ENCODE measurements at places on chromosomes 2 and 18. TPM values are rescaled to one million over a fixed set of nuclear protein-coding genes. Genes with fewer than 3 reads are reported as not detected.

- no peak for DNase-seq
Observed at GRCh38 chr18:66674286-66674685, 70.4 kb upstream of the CDH19 start.

- DNase-seq = no peak
Observed at GRCh38 chr2:202133200-202133908, 60.3 kb downstream of the KIAA2012 start.

GRCh38 chr2:128986867-128987268 lies 668.2 kb upstream of the HS6ST1 start:
- DNase-seq = no peak

DNA sequence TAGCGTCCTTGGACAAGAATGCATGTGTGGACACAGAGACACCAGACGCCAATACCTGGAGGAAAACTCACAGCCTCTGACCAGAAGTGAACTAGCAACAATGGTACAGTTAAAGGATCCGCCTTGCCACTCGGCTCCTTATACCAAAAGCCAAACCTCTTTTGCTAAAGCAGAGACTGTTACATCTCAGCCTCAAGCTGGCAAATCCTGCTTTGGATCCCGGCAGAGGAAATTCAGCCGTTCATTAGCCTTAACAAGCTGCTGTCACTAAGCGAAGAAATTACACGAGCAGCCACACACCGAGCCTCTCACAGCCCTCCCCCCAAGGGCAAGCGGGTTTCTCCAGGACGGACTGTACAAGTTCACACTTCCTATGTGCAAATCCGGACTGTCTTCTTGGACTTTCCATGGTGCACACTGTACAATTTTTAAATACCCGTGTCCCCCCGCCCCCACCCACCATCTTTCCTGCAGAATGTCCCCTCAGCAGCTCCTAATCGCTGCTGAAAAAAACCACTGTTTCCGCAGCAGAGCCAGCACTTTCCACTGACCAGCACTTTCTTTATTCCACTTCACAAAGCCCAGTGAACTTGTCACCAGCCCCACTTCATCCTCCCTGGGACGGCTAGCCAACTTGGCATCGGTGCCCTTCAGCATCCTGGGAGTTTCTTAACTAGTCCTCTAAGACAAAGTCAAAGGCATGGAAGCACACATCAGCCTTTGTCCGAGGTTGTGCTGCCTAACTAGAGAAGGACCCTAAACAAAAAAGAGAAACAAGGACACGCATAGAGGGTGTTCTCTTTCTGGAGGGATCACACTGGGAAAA lies 1.5 kb downstream of the KLF7 start:
- DNase-seq = no peak

- DNase-seq = no peak
Observed at GRCh38 chr18:3002732-3003131, 10.2 kb downstream of the LPIN2 start.

DNA sequence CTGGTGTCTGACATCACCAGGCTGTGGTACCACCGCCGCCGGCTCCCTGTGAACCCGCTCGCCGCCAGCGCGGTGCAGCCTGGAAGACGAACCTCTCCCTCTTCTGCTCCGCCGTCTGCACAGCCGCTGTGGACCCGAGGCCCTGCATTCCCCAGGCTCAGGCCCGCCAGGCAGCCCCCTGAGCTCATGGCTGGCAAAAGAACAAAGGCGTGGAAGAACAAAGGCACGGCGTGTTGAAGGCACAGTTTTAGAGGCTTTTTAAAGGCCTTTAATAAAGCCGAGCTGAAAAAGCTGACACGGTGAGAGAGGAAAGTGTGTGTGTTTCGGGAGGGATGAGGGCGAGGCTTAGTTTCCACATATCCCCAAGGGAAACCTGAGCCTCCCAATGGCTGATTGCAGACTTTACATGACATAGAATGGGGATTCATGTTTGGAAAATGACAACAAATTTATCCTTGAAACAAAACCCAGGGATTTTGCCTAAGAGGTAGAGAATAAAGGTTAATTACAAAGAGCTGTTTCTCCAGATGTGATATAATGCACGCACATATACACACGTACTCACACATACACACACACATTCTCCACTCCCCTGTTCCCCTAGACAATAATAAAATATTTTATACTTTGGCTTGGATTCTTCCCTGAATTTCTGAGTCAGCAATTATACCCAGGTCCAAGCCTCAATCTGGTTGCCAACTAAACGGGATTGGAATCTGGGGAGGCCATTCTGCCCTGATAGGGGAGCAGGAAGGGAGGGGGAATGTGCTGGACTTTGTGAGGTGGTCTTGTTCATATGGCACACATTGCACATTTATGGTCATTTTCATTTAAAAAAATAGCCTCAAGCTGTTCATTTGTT lies 39.7 kb downstream of the RFX8 start:
- DNase-seq = no peak

DNA sequence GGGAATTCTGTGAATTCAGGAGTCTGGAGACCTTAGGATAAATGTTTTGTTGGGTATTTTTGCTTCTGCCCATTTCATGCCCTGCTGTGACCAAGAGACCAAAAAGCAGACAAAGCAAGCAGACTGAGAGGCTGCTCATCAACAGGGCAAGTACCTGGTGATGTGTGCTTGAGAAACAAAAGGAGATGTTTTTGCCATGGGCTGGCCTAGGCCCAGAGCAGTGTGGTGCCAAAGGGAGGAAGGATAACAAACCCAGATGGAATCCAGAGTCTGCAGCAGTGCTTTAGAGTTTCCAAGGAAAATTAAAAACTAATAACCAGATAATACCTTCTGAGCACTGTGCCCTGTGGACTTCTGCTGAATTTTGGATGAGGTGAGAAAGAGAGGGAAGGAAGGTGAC lies 538.4 kb downstream of the STK39 start:
- no peak for DNase-seq

GRCh38 chr2:32064021-32064601 lies 755 bp downstream of the SPAST start:
- no peak for DNase-seq

DNA sequence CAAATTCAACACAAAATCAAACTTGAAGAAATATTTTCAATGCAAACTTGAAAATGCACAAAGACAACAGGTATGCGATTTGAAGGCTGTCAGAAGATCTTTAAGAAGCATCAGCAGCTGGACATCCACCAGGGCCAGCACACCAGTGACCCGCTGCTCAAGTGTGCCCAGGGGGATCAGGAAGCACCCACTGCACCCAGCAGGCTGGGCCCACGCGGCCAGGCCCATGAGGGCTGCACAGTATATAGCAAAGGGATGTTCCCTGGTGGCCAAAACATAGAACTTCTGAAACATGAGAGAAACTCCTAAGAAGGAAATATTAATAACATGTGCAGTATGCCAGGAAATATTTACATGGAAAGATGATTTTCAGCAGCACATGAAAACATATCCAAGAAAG lies 25.0 kb downstream of the WDFY1 start:
- no peak for DNase-seq

DNA sequence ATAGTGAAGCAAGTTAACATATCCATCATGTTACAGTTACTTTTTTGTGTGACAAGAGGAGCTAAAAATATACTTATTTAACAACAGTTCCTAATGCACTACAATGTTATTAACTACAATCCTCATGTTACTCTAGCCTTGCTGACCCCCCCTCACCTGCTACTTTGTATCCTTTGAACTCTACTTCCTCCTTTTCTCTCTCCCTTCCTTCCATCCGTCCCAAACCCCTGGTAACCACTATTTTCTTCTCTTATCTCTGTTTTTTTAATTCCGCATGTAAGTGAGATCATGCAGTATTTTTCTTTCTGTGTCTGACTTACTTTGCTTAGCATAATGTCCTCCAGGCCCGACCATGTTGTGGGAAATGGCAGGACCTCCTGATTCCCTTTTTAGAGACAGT lies 59.4 kb downstream of the NPAS2 start:
- no peak for DNase-seq

DNA sequence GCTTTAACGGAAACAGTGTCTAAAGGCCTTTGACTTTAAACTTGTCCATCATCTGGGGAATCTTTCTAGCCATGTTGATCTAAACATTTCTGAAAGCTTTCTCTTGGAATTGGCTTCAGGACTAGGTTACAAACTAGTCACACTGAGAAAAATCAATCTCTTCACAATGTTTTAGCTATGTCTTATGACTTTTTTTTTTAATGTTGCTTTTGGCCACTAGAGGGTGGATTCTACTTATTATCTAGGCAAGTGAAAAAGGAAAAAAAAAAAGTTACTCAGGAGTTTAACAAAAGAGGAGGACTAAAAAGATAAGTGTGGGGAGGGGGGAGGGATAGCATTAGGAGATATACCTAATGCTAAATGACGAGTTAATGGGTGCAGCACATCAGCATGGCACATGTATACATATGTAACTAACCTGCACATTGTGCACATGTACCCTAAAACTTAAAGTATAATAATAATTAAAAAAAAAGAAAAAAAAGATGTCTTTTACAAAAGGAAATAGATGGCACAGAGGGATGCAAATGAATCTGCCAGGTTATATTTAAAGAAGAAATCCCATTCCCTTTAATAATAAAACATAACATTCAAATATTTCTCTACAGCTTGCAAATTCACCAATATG lies 160.4 kb upstream of the PID1 start:
- DNase-seq = no peak

GRCh38 chr2:109456776-109457175 lies 157.0 kb downstream of the SEPTIN10 start:
- no peak for DNase-seq

DNA sequence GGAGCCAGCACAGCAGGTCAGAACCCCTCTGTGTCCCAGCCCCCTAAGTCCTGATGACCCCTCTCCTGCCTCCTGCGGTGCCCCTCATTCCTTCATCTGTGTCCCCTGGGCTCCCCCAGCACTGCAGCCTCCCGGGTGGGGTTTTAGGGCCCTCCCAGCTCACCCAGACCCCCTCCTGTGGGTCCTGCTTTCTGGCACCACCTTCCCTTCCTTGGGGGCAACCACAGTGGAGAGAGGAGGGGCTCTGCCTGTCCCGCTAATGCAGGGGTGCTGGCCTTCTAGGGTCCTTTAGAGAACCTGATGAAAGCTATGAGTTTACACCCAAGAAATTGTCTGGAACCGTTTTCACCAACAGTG lies 42.7 kb upstream of the ALPP start:
- DNase-seq = no peak

DNA sequence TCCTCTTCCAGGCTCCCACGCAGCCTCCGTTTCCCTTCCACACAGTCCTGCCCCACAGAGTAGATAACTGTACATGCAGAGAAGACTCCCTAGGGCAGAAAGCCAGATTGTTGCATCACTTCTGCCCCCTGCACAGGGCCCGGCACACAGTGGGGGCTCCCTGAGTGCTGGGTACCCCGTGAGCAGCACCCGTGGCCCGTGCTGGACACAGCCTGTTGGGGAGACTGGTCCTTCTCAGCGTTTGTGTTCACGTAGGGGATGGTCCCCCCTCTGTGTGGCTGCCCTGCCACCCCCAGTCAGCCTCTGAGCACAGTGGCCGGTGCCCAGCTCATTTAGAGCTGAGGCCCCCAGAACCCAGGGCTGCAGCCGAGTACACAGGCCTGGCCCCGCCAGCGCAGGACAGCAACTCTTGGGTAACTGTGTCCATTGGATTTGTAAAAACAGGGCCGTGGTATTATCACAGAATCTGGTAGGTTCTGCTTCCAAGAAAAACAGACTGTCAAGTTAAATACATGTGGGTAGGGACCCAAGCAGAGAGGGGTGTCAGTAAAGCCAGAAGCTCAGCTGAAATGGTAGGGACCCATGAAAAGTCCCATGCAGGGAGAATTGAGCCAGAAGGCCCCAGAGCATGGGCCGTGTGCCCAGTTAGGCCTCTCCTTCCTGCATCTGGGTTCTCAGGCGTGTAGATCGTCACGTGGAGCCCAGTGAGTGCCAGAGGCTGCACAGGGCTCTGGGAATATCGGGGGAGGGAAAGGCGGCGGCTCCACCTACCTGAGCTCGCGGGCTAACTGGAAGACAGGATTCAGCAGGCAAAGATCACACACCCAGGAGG lies 257.3 kb downstream of the ATAD2B start:
- no peak for DNase-seq

GRCh38 chr2:161104054-161104553 lies 56.1 kb upstream of the TANK start:
- no peak for DNase-seq

DNA sequence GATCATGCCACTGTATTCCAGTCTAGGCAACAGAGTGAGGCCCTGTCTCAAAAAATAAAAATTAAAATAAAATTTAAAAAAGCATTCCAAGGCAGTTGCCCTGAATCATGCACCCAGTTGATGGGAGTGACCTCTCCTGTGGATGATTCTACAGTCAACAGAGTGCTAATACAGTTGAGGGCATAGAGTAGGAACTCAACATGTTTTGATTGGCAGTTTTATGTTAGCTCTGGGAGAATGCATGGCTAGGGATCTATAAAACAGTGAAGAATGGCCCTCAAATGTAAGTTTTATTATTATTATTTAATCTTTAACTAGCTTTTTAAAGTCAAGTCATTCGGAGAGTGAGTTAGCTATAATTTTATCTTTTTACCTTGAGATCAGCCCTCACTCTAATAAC lies 228.5 kb upstream of the ITGA4 start:
- DNase-seq = no peak

GRCh38 chr2:96548558-96549465 lies 12.3 kb downstream of the ARID5A start:
- DNase-seq = no peak

- DNase-seq = no peak
Observed at GRCh38 chr2:76280686-76281085, 570.0 kb upstream of the GCFC2 start.

DNA sequence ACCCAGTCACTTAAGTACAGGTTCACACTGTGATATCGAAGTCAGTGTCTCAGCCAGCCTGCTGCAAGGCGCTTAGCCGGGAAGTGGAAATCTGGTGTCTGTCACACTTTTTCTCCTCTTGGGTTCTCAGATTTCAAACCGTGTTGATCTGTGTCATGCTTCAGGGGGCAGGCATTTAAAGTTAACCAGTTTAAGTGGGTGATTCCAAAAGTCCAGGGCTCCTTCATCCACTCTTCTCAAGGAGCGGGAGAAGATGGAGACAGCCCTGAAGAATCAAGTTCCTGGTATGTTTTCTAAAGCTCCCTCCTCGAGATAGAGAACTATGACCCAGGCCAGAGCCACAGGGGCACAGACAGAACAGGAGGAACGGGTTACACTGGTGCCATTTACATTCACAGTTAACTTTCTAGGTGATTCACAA lies 331.7 kb downstream of the GBX2 start:
- no peak for DNase-seq

The INHA gene
- not detected for total RNA-seq

The KATNAL2 gene
- 6.0 TPM for total RNA-seq

The DUSP19 gene
- 1.9 TPM for total RNA-seq

The TUBB8B gene
- total RNA-seq = not detected

The SPR gene
- 49.0 TPM for total RNA-seq

The ADCYAP1 gene
- 0.84 TPM for total RNA-seq

The CELF4 gene
- total RNA-seq = 0.47 TPM

The ZNF519 gene
- total RNA-seq = 6.0 TPM

Measured in omental fat pad (tissue), 4 donors.